IMR-90 (cell line): ENCODE measurements at places on chromosomes 12 and 14. TPM values are rescaled to one million over a fixed set of nuclear protein-coding genes. Genes with fewer than 3 reads are reported as not detected.

DNA sequence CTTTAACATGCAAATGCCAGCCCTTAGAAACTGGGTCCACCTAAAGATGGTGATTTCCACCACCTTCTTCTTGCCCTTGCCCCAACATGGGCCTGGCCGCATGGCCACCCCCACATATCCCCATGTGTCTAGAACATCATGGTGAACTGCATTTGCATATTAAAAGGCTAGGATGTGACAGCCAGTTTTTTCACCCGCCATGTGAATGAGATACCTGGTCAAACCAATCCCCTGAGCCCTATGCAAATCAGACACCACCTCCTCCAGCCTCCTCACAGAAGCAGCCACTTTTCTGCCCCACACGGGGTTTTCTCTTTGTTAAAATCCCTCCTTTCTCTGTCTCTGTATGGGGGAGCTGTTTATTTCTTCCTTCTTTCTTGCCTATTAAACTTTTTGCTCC, 1322.5 kb downstream of the FSCB start:
- no peak for DNase-seq

DNA sequence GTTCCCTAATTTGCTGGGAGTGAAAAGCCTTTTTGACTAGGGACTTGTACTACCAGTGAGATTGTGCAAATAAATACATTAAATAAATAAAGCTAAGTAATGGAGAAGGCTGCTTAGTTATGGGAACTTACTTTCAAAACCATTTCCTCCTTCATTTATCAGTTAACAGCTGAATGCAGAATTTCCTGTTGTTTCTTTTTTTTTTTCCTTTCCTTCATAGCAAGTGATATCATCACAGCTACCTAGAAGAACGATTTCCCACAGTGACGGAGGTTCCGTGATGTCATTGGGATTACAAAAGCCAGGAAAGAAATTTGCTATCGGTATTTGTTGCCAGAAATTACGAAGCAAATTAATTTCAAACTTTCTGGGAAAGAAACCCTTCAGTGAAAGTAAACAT, 42.1 kb upstream of the SOCS2 start:
- peak; percentile 62 for DNase-seq

DNA sequence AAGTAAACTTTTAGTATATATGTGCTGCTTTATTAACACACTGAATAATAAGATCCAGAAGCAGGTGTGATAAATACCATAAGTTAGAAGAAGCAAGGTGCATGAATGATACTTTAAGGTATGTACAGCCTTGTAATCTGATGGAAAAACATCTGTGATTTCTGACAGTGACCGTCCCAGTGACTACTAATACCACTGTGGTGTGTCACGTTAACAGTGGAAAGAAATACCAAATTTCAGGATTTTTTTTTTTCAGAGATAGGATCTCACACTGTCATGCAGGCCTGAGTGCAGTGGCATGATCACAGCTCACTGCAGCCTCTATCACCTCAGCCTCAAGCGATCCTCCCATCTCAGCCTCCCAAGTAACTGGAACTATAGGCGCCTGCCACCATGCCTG, 21.5 kb downstream of the SDS start:
- no peak for DNase-seq

- DNase-seq: no peak
Observed at GRCh38 chr14:78327426-78328221, 157.5 kb downstream of the NRXN3 start.

DNA sequence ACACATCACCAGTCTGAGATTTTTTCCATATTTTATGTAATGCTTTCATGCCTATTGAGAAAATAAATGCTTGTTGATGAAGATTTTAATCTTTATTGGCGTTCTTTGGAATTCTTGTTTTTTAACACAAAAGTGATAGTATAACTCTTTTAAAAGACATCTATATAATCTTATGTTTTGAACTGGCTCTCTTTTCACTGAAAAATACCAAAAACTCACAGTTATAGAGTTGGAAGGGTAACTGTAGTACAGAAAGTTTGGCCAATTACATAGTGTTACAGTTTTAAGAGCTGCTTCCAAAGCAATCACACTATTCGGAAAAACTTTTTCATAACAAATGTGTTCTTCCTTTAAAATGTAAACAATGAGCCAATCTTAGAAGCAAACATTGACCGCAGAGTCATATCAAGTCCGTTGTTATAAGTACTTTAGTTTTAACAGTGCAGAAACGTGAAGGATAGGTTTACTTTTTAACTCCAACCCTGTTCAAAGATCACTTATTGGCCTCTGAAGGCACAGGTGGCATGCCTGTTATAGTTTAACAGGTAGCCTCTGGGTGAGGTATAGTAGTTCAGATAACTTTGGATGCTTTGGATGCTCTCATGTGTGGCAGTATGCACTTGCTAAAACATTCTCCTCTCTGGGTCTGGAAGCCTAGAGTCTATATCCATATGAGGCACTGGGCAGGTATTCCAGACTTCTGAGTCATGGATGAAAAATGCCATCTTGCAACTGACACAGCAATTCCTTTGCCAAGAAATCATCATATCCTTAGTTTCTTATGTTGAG, 12.1 kb upstream of the NTN4 start:
- DNase-seq: peak; percentile 93

GRCh38 chr12:22164139-22164538, 118.1 kb downstream of the CMAS start:
- no peak for DNase-seq

DNA sequence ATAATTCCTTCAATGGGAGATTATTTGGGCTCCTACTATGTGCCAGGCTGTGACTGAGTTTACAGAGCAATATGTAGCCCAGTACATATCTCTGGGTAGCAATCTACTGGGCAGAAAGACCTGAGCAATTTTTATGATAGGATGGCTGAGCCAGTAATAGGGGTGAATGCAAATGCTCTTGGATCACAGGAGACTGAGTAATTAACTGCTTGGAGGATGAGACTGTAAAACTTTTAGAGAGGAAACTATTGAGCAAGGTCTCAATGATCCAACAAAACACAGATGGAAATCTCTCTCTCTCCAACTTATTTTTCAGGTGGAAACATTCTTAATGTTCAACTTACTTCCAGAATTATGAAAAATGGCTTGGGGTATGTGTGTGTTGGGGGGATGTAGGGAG, 402.2 kb downstream of the AEBP2 start:
- no peak for DNase-seq

GRCh38 chr14:72582582-72582981, 311.3 kb downstream of the DPF3 start:
- no peak for DNase-seq

GRCh38 chr12:84198294-84198946, 714.2 kb downstream of the SLC6A15 start:
- DNase-seq: no peak

The KRT75 gene
- not detected in 2 replicates for total RNA-seq

GRCh38 chr12:128137140-128137539, 129.8 kb upstream of the TMEM132C start:
- DNase-seq: no peak

DNA sequence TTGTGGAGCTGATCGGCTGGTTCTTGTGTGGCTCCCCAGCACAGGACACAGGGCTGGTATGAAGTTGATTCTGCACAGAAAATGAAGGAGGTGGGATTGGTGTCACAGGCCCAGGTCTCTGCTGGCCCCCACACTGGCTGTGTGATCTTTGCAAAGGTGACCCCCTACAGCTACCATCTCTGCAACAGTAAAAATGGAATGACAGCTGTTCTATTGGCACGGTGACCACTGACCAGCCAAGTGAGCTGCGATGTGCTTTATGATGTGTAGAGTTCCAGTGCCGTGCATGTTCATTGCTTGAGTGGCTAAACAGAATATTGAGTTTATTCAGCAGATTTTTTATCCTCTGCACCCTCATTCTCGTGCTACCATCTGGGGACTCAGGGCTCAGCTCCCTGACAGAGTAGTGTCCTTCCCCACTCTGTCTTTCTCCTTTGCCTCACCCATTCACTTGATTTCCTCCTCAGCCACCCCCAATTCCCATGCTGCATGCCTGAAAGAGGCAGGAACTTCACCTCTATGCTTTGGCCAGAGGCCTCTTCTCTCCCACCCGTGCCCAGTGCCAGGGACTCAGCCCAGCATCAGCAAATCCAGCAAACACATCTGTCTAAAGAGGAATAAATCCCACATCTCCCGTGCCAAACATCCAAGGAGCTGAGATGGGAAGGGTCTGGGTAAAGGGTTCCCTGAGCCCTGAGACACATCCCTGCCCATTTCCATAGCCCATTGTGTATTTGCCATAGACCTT, 21.2 kb downstream of the C14orf132 start:
- no peak for DNase-seq

The GUCY2C gene
- not detected in 2 replicates for total RNA-seq

The ACVRL1 gene
- 5.8 and 7.5 TPM in 2 replicates for total RNA-seq

DNA sequence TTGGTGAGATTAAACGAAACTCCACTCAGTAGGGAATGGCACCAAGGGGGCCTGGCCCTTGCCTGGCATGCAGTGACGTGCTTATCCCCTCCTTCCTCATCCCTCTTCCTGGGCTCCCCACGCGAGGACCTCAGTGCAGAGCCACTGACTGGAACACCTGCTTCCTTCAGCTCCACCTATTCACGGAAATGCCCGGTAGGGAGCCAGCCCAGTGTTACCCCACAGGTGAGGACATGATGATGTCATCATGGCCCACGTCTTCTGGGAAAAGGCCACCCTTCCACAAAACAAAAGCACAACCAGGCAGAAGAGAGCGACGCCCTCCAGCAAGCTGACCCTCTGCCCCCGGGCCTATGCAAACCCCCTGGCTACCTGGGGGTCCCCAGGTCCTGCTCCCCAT, 42.1 kb downstream of the CCDC85C start:
- DNase-seq: no peak

The RPL10L gene
- not detected in 2 replicates for total RNA-seq

DNA sequence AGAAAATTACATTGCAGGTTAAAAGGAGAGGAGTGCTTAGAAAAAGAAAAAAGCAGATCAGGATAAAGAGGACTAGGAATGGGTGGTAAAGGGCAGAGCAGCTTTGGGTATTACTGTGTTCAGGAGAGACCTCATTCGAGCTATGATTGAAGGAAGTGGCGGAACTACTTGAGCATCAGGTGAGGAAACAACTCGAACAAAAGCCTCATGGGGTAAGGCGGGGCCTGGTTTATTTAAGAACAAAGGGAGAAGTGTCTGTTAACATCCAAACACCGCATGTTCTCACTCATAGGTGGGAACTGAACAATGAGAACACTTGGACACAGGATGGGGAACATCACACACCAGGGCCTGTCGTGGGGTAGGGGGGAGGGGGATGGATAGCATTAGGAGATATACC, 444.6 kb upstream of the CCDC196 start:
- no peak for DNase-seq

GRCh38 chr12:47900131-47901062, 4.4 kb downstream of the VDR start:
- DNase-seq: no peak

The SAMD15 gene
- 1.3 and 1.7 TPM in 2 replicates for total RNA-seq

The ENO2 gene
- total RNA-seq: 20.8 and 28.3 TPM in 2 replicates

GRCh38 chr12:56773113-56773512, 10.0 kb downstream of the HSD17B6 start:
- DNase-seq: no peak

DNA sequence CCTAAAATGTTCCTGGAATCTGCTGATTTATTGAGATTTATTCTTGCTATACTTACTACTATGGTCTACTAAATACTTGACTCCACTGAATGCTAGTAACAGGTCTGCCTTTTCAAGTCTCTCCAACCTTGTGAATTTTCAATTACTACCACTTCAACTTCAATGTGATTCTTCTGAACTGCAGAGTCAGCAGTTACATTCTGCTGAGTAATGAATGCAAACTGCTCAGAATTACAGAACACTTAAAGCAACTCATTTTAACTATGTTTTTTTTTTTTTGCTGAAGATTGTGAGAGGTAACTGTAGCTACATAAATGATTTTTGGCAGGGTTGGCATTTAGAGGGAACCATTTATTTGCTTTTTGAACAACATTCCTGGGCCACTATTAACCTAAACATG, 41.8 kb downstream of the ARF6 start:
- peak; percentile 19 for DNase-seq

The NELL2 gene
- 0.18 and 0.28 TPM in 2 replicates for total RNA-seq

- DNase-seq: peak; percentile 73
Observed at GRCh38 chr12:103799857-103800771, 40.9 kb downstream of the NT5DC3 start.

DNA sequence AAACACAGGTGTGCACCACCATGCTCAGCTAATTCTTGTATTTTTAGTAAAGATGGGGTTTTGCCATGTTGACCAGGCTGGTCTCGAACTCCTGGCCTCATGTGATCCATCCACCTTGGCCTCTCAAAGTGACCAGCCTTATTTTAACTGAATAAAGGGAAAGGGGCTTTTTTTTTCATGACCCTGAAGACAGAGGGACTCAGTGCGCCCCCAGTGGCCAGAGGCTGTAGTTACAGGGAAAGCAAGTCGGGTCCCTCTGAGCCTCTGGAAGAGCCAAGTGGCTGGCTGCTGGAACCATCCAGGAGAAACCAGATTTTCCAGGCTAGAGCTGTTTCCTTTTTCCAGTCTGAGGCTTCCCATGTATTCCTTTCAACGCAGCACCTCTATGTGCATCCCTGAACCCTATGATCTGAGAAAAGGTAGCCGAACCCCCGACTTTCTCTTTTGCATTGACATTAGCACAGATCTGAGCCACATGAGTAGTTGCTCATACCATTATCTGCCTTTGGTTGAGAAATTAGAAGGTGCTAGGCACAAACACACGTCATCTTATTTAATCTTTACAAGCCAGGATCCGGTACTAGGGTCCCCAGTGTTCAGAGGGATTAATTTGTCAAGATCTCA, 342.7 kb downstream of the CACNA1C start:
- DNase-seq: peak; percentile 28

DNA sequence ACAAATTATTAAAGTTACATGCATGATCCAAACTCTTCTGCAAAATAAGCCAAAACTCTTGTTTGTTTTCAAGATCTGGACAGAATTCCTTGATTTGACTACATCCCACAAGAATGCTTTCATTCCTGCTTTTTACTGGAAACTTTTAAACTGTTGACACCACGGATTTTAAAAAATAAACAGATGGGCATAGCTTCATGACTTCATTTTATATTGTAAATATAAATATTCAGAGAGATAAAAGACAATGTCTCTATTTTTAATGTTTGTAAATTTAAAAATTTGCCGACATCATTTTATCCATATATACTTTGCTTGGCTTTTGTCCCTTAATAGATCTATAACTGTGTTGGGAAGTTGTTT, 134.3 kb upstream of the DCN start:
- peak; percentile 69 for DNase-seq

DNA sequence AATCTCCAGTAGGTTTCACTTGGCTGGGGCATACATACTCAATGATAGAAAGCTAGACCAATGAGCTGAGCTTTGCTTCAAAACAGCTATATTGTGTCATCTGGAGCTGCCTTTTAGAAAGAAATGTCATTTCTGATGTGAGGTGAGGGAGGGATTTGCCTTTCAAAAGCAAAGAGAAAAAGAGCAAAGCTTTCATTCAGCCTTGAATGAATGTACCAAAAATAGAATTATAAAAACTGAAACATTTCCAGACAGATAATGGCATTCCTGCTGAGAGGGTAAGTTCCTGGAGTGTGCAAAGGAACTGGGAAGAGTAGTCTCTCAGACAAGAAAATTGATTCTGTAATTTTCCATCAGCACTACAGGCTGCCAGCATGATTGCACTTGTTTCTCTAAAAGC, 710.0 kb downstream of the LRFN5 start:
- DNase-seq: no peak
